ENCODE measurements at places on chromosomes 2 and 18.

- no peak for DNase-seq
These were observed 128.0 kb downstream of the HRH4 start for GRCh38 chr18:24588440-24588839.

GRCh38 chr2:11687736-11688135 lies 17.7 kb upstream of the NTSR2 start:
- DNase-seq = no peak

GRCh38 chr2:62287899-62288880 lies 92.3 kb downstream of the B3GNT2 start:
- no peak for DNase-seq

DNA sequence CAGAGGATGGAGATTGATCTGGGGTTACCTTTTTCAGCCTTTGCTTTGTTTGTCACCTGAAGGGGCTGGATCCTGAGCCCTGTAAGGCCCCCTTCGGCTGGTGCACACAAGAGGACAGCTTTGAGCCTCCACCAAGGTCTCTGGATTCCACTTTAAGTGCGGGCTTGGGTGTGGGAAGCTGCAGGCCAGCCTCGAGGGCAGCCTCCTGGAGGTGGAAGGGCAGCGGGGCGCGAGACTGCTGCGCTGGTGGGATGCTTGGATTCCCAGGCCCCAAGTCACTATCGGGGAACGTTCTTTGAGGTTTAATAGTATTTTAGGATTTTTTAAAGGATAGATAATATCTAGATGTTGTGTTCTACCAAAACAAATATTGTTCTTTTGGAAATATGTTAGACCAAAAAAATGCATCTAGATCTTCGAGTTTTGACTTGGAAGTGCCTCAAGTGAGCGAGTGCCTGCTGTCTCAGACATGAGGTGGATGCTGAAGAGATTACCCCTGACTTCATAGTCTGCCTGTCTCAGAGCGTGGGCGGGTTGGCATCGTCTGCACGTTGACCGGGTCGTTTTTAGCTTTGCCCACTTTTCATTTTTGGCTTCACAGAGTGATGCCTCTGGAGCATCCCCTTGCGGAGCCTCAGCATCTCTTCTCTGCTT lies 113.8 kb downstream of the AGAP1 start:
- DNase-seq = no peak

- DNase-seq = peak; percentile 79
These were observed 10.4 kb upstream of the CAVIN2 start for GRCh38 chr2:191857259-191857805.

- DNase-seq = no peak
These were observed 28.2 kb upstream of the CD8A start for GRCh38 chr2:86818957-86819356.

DNA sequence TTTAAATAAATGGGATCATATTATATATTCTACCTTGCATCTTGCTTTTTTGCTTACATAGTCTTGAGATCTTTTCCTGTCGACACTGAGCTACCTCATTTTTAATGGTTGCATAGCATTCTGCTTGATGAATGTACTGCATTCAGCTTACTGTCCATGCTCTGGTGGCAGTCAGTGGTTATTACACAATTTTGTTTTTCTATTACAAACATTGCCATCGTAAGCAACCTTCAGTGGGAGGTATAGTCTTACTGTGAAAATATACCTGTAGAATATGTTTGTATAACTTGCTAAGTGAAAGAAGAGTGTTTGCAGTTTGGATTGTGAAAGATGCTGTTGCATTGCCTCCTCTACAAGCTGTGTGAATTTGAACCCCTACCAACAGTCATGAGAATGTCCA lies 43.4 kb downstream of the UBXN4 start:
- DNase-seq = no peak

- no peak for DNase-seq
These were observed 12.7 kb upstream of the GPC1 start for GRCh38 chr2:240422658-240423329.

Data from HCEC 1CT (cell line).